ENCODE measurements at places on chromosomes 7 and 10.

DNA sequence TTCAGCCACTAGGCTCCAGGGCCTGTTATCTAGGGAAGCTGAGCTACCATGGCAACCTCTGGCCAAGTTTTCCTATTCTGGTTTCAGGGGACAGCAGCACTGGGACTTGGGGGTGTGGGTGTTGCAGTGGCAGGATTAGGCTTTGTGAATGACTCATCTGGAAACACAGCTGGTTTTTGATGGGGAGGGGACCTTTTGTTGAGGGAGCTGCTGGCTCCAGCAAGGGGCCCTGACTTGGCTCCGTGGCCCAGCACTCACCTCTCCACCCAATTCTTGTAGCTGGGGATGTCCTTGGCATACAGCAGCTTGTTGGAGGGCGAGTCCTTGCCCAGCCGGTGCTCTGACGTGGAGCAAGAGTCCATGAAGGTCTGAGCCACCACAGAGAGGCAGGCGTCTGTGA, 435.9 kb downstream of the PLXNA4 start:
- DNase-seq = no peak

DNA sequence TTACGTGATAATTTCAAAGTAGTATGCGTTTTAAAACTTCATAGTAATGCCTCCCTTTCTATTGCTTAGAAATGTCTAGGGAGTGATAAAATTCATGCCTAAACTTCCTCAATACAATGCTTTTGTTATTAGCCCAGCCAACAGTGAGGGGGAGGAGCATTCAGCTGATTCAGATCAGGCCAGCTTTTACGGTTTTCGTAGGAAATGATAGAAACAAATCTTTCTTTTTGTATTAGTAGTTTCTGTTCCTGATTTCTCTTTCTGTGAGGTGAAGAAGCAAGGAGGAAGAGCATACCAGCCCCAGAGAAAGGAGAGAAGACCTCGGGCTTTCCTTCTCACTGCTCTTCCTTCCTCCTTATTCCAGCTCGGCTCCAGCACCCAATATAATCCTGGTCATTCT, 35.2 kb upstream of the ITPRID1 start:
- no peak for DNase-seq

DNA sequence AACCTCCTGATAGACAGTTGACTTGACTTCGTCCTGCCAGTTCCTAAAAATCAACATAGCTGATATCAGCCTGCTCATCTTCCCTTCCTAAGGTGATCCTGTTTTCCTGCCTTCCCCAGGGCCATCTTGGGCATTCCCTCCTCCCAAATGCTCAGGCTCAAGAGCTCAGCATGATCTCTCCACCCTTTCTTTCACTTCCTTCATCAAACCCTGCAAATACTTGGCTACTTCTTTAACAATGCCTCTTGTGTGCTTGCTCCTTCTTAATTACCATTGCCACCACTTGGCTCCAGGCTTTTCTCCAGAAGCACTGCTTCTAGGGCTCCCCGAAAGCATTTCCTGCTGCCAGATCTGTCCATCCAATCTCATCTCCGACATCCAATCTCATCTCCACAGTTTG, 7.3 kb downstream of the FSCN3 start:
- DNase-seq = no peak

DNA sequence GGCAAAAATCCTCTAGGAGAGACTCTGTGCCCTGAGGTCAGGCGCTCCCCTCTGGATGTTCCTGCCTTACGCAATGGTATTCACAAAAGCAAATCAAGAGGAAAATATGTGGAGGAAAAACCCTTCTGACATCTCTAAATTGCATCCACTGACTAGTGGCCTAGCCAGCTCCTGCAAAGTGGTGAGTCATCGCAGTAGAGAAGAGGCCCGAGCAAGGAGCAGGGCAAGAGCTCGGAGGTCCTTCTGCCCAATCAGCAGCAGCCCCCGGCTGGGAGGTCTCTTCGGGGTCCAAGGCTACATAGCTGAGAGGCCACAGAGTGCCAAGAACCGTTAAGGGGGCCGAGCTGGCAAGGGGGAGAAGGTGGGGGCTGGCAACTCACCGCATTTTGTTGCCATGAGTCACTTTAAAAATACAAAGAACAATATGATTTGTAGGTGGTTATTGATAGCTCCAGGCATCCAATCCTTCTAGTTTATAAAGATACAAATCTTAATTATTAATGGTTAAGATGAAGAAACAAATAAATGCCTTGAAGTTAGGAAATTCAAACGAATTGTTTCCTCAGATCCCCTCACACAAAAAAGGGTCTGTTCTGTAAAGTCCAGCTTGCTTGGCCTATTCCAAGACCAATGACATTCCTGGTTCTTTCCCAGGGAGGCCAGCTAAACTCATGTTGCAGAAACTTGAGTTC, 161.6 kb downstream of the PKD1L1 start:
- no peak for DNase-seq

DNA sequence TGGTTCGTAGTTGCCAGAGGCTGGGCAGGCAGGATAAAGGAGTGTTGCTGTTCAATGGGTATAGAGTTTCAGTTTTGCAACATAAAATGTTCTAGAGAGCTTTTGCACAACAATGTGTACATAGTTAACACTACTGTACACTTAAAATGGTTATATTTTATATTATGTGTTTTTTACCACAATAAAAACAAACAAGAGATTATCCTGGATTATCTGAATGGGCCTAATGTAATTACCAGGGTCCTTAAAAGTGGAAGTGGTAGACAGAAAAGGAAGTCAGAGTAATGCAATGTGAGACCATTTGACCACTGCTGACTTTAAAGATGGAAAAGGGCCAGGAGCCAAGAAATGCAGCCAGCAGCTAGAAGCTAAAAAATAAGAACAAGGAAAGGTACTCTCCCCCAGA, 159.7 kb downstream of the SGMS1 start:
- DNase-seq = no peak

DNA sequence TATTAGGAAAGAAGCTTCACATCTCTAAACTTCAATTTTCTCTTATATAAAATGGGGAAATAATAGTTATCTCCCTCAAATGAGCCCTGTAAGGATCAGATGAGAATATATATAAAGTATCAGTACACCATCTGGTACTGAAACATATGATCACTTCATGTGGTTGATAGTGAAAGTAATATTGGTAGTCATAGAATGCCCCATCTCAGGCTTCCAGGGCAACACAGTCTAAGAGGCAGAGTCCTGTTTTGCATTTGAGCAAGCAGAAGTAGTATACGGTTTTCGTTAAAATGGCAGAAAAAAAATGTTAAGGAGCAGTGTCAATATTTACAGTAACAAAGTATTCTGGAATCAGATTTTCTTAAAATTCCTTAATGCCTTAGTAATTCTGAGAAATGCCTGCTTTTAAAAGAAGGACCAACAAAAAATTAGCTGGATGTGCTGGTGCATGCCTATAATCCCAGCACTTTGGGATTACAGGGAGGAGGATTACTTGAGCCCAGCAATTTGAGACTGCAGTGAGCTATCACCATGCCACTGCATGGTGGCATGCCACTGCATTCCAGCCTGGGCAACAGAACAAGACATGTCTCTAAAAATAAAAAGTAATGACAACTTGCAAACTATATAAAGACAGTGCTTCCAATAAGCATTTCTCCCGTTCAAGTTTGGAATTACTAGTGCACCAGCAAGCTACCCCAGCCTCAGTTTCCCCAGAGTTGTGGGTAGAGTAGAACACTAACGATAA, 19.8 kb downstream of the KBTBD2 start:
- no peak for DNase-seq

DNA sequence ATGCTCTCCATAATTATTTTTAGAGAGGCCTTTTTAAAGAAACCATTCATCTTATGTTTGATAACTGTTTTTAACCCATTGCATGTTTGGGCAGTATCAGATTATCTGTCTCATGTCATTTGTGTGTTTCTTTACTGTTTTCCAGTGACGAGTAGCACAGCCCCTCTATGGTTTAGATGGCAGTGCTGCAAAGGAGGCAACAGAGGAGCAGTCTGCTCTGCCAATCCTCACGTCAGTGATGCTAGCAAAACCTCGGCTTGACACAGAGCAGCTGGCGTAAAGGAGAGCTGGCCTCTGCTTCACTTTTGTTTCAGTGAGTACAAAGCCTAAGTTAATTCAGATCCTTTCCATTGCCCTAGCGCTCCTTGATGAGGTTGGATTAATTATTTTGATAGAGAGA, 80.4 kb upstream of the GARIN1A start:
- DNase-seq = no peak

DNA sequence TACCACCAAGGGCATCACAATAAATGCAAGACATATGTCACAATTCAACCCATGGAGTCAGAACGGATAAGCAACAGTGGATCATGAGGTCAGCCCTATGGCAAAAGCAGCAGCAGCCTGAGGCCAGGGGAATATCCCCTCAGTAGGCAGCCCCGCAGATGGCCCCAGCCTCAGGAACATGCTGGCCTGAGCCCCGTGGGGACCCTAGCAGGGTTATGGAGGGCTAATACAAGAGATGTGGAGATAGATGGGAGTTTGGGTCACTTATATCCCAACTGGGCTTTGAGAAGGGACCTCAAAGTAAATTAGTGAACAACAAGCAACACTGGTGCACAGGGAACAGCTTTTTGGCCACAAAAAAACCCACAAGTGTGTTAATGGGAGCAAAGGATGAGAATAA, 9.1 kb downstream of the TMEM72 start:
- DNase-seq = no peak

DNA sequence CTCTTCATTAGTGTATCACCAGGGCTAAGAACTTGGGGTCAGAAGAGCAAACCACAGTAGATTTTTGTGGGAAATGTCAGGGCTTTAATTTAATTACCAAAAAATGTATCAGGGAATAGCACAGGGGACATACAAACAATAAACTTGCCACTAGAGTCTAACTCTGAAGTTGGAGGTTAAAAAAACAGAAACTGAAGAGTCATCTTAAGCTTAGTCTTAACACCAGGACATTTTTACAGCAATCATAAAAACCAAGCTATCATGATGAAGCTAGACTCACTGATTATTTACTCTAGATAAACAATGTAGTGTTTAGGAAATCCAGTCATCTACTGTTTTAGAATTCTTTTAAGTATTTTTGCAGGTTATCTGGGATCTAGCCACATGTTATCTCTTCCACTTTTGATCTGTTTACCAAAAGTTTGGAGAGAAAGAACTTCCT, 48.4 kb upstream of the GLI3 start:
- no peak for DNase-seq

- no peak for DNase-seq
Observed at GRCh38 chr10:77293773-77294172, 343.8 kb downstream of the KCNMA1 start.

GRCh38 chr7:11478882-11479281, 353.1 kb downstream of the THSD7A start:
- DNase-seq = no peak

DNA sequence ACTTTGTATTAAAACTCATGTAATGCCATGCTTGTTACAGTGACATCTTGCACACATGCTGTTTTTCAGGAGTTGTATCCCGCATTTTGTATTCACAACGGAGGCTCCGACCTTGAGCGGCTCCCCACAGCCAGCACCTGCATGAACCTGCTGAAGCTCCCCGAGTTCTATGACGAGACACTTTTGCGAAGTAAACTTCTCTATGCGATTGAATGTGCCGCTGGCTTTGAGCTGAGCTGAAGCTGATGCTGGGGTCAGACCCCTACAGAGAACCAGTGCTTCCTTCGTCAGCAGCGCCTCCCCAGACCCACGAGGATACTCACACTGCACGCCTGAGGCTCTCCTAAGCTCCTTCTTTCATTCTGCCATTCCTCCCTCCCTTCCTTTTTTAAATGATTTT, 69.3 kb upstream of the DNAJB6 start:
- no peak for DNase-seq

DNA sequence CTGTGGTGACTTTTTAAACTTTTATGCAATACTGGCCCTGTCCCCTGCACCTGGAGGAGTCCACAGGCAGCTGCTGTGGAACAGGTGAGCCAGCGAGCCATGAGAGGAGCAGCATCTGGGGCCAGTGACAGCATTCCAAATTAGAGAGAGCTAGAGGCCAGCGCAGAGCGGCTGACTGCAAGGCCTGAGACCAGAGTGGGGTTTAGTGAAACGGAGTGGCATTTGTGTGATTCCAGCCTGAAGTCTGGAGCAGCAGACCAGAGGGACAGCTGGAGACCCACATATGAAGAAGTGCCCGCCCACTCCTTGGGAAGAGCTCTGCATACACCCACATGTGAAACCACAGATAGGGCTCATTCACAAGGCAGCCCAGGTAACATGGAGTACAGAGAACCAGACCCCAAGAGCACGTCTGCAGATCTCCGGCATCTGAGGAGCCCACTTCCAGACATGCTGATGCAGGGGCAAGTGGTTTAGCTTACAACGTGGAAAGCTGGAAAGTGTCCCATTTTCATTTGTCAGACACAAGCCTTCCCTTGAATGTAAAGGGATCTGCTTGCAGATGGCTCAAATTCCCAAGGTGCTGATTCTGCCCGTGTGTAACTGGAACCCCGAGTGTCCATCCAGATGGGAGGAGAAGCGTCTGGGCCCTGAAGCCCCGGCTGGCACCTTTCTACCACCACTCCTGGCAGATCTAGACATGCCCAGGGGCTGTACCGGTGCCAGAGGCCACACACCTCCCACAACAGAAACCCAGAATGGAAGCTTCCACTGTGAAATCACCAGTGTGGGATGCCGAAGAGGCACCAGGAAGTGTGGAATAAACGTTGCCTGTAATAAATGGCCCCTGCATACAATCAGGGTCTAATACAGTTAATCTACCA, 256.0 kb upstream of the TCERG1L start:
- DNase-seq = no peak

DNA sequence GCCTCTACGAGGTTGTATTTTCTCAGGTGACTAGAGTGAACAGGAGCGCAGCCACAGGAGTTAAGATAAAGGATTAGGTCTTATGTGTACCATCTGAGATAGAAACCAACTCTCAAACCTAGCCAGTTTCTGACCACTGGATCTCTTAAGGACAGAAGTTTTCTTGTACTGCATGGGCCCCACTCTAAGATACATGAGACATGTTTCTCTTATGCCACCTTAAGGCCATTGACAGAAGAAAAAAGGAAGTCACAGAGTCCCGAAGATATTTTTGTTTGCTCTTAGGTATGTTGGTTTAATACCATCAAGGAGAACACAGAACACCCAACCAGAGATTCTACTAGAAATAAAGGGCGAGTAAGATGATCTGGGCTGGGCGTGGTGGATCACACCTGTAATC, 335.8 kb downstream of the FRMD4A start:
- DNase-seq = no peak

DNA sequence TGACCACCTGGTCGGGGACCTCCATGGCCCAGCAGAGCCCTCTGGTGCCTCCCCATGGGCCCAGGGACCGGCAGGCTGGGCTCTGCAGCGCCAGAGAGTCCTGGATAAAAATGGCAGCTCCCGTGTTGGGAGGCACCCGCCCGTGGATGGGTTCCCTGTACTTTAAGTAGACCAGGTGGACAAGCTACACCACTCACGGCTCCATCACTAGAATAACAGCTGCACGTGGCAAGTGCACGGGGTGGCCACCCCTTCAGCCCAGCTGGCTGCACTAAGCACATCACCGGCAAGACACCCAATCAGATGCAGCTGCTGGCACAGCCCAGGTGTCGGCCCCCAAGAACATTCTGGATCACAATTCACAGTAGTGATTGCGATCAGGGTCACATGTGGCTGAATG, 69.8 kb downstream of the DIP2C start:
- no peak for DNase-seq

- DNase-seq = peak; percentile 49
Observed at GRCh38 chr10:92690211-92690914, 608 bp downstream of the HHEX start.
